ENCODE measurements at places on chromosomes 2 and 18.

DNA sequence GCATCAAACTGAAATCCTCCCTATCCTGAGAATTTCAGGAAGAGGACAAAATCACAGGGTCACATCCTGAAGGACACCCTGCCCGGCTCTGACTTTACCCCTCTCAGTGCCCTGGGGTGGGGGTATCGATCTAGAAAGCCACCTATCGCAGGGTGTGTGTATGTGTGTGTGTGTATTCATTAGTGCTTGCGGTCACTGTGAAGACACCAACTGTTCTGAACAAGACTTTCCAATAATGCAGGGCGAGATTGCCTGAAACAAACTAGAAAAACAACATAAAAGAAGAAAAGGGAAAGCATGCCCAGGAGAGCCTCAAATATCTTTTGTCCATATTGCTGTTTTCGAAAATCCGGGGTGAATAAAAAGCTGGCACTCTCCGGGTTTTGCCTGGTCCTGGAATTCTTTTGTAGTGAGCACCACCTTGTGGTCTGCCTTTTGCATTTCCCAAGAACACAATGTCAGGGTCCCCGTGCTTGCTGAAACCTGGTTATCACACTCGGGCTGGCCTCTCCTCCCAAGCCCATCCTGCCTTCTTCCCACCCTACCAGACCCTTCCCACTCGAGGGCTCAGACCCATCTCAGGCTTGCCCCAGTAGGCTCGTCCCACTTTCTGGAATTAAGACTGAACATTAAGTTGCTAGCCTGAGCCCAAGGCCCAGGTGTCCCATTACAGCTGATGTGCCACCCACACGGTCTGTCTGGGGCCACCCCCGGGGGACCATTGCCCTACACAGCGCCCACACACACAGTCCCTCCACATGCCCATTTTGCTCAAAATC is 25.0 kb upstream of the COPS8 start:
- DNase-seq, result peak; percentile 10

- DNase-seq, result no peak
Observed at GRCh38 chr2:7999683-8000476, 682.0 kb upstream of the ID2 start.

- no peak for DNase-seq
Observed at GRCh38 chr18:22668496-22668895, 250.8 kb upstream of the CTAGE1 start.

- no peak for DNase-seq
Observed at GRCh38 chr2:100137866-100138570, 4.4 kb downstream of the AFF3 start.

DNA sequence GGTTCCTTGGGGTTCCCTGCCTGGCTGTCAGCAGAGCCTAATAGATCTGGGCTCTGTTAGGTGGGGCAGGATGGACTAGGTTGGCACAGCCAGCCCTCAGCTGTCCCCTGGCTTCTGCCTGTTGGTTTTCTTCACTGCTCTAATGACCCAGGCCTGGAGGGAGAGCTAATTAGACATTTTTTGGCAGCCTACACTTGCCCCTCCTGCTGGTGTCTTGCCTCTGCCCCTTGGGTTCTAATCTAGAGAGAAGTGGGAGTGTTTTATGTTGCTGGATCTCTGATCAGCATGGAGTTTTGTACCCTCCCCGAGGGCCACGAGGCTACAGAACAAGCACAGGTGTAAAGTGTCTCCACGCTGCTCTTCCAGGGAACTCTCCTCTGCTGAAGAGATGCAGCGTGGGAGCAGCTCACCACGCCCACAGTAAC is 199.4 kb upstream of the RASGRP3 start:
- DNase-seq, result no peak

DNA sequence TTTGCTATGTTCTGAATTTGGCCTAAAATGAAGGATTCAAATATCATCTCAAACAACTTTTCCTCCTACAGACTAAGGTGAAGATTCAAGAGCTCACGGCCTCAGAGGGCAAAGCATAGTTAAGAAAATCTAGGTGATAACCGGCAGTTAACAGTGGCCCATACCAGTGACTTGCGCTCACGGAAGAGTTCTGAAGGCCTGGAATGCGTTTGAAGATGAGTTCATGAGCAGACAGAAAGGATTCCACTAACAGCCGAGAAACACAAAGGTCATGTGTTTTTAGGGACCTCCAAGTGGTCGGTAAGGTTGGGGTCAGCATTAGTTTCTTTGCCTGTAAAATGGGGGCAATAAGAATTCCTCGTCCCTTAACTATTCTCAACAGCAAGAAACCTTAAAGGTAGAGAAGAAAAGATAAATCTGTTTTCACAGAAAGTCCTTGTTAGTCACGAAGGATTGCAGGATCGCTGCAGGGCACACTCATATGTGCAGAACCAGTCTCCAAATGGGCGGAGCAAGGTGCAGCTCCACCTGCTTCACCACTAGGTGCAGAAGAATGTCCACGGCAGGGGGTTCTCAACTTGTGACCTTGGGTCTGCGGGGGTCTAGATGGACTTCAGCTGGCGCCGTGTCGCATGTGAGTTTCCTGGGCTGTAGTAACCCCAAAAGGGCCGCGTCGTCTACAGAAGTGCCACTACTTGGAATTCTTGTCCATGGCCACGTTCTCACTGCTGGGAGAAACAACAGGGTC is 708 bp upstream of the RPIA start:
- DNase-seq, result peak; percentile 31

DNA sequence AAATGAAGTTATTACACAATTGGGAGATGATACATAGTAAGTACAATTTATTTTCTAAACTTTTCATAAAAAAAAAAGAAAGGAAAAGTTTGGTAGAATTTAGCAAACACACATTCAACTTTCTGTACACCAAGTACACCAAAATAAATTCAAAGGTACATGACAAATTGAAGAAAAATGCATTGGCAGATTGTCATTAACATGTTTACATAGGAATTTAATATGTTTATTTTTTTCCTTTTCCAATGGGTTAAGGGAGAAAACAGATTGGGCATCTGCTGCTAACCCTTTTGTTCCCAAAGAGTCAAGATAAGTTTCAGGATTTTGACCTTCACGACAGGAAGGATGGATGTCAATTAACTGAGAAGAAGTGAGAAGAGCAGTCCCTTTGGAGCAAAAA is 620.4 kb downstream of the XIRP2 start:
- no peak for DNase-seq

DNA sequence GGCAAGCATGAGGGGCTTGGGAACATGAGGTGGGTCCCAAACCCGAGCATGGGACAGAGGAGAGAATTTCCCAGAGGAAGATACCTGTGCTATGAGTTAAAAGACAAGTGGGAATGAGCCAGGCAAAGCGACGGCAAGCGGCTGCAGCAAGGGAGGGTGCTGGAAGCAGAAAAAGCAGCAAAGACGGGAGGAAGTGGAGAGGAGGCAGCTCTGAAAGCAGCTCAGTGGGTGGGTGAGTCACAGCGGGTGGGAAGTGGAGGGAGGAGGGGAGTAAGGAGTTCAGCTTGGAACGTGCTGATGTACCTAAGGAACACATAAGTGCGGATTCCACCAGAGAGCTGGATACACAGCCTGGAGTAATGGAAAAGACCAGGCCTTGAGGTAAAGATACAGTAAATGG is 41.4 kb downstream of the THUMPD2 start:
- no peak for DNase-seq

DNA sequence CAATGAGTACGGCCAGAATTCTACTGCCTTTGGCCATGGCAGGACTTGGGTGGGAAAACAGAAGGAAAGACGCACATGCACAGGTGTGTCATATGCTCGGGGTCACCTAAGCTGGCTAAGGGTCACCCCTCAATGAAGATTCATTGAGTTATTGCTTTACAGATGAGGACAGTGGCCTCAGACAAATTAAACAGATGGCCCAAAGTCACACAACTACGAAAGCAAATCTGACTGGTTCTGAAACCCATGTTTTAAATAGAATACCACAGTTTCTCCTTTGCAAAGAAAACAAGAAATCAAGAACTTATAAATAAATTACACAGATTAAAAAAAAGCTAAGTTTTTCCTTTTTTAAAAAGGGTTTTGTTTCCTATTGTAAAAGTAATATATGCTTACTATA is 70.5 kb downstream of the ID2 start:
- DNase-seq, result no peak

DNA sequence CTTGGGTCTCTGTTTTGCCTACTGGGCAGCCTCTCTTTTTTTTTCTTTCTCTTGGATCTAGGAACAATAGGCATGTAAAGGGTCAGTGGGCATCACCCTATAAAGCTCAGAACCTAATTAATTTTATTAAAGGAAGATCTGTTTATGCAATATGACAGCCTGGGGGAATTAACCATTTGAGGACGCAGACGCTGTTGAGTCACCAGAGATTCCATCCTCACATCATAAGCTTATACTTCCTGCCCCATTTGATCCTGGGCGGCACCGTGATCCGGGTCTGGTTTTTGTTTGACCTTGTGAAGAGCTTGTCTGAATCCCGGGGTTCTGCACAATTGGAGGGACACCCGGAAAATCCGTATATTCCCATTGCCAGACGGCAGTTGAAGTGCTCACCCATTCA is 16.8 kb upstream of the BCL11A start:
- no peak for DNase-seq

- no peak for DNase-seq
Observed at GRCh38 chr2:27150639-27151230, 1.9 kb downstream of the TCF23 start.

GRCh38 chr2:70663411-70663810 is 104.6 kb downstream of the ADD2 start:
- DNase-seq, result no peak

- no peak for DNase-seq
Observed at GRCh38 chr2:42767899-42768705, 4.2 kb upstream of the OXER1 start.

GRCh38 chr2:13351068-13351467 is 634.3 kb downstream of the TRIB2 start:
- no peak for DNase-seq

DNA sequence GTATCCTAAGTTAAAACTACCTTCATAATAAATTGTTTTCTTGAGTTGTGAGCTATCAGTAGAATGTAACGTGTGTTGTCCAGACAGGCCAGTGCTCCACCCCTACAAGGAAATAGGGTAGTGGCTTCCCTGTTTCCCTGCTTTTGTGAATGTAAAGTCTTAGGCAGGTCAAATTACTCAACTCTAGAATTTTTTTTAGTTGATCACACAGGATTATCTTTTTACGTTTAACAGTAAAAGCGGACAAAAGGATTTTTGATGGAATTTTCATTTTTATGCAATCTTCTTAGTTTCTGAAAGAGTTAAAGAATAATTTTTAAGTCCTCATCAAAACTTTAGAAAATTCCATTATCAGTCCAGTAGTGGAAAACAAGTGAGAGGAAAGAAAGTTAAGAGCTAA is 38.2 kb downstream of the GPD2 start:
- no peak for DNase-seq

- no peak for DNase-seq
Observed at GRCh38 chr2:47056868-47057686, 98.0 kb downstream of the STPG4 start.

DNA sequence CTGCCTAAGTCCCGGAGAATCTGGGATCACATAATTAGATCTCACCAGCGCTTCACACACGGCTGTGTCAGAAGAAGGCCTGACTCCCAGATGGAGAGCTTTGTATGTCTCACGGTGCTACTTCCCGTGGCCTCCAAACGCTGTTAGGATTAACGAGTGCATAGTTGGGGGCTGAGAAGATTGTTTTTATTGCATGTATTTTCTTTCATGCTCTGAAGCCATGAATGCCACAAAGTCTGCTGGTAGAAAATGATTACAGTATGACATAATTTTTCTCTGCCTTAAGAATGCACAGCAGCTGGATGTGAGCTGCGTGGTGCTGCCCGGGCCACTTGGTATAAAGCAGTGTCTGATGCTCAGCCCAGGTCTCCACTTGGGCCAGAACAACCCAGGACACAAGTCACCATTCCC is 166.5 kb downstream of the SEPTIN10 start:
- DNase-seq, result no peak

DNA sequence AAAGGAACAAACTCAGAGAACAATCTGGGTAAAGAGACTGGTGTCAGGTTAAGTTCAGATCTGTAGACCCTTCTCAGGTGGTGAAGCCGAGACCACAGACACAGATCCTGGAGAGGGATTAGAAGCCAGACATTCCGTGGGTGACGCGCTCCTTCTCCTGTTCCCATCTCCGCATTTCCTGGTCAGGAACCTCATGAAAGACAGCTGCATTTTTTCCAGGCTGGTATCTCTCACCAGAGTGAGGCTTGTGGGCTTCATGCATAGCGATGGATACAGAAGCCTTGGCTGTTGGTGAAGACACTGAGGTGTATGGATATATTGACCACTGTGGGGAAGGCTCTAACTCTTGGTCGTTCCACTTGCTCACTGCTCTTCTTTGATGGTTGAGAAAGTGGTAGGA is 152.6 kb downstream of the FAM210A start:
- no peak for DNase-seq

Measured in effector CD4-positive, alpha-beta T cell (primary cell).